ENCODE measurements at places on chromosomes 13 and 19.

DNA sequence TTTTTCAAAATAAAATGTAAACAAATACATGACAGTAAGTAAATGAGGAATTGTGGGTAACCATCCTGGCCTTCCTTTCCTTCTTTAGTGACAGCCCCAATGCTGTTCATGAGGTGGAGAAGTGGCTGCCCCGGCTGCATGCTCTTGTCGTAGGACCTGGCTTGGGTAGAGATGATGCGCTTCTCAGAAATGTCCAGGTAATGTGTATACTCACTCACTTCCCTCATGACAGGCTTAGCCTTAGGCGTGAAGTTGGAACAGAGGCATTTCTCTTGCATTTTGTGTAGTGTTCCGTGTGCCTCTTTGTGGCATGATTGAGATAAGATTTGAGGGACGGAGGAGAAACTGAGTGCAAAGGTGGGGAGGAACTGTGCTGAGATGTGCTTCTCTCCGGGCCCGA, 12.0 kb downstream of the NAXD start:
- no peak for DNase-seq

DNA sequence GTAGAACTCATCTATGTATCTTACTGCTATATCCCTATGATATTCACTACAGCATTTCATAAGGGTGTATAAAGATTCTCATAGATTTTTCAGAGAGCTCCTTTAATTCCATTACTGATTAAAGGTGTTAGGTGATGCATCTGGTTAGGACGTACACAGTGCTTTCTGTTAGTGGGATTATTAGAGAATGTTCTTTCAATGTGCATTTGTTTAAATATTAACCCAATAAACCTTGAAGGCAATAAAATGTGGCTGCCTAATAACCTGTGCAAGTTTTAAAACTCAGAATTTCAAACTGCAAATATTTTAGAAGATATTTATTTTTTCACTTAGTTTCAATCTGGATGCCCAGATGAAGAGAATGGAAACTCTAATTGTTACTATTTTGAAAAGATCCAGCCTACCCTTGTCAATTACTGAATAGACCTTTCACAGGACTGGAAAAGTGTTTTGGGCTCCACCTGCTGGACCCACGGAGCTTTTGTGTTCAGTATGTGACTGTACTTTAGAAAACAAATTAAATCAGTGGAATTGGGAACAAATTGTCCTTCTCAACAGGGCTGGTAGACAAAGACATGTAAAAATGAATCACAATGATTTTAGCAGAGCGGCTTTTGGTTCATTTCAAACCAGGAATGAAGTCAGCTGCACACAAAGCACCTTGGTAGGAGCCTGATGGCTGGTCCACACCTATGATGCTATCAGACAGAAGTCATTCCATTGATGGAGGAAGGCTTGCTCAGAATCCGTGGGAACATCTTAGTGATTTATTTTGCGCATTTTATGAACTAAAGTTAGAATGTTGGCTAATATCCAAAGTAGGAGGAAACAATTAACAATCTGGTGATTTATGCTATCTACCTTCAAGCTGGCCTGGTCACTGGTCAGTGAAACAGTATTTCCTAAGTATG, 89.4 kb upstream of the RAP2A start:
- DNase-seq: peak; percentile 25

- no peak for DNase-seq
Measured at GRCh38 chr19:55609326-55609725, 3.9 kb downstream of the ZNF865 start.

DNA sequence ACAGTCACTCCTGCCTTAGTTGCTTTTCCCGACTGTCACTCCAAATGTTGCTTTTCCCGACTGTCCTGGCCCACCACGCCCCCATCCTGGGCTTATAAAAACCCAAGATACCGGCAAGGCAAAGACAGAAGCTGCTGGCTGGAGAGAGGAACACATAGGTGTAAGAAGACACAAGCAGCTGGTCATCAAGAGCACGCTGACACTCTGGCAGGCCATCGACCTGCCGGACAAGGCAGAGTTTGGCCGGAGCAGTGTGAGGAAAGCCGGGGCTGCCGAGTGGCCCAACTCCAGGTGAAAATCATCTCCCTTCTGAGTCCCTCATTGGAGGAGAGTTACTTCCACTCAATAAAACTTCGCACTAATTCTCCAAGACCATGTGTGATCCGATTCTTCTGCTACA, 349.5 kb downstream of the SLITRK1 start:
- no peak for DNase-seq

GRCh38 chr19:16527971-16528521, 14.2 kb downstream of the CHERP start:
- DNase-seq: peak; percentile 38

DNA sequence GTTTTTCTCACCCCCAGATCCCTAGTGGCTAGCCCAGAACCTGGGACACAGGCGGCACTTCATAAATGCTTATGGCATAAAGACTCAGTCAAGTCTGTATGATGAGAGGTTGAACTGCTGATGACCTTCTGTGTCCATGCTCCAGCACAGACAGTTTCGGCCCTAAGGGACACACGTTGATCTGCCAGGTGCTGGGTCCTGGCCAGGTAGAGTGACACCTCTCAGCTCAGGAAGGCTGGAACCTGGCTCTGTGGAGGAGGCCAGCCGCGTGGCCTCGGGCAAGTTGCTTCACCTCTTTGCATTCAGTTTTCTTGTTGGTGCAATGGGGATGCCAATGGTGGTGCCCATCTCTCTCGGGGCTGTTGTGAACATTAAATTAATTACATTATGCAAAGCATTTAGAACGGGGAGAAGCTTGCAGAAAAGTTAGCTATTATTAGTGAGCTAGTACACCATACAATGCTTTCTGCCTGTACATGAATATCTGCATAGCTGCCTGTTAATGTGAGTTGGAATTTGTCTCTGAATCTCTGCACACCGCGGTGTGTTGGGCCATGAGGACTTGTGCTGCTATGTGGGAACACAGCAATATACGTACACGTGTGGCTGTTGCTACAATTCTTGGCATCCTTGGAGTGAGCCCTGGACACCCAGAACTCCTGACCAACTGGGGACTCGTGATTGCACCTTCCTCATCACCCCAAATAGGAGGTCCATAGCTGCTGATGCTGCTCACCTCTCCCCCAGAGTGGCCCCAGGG, 8.4 kb downstream of the GADD45B start:
- no peak for DNase-seq

- DNase-seq: no peak
Measured at GRCh38 chr19:48552406-48553322, 692 bp downstream of the SULT2B1 start.

- peak; percentile 3 for DNase-seq
Measured at GRCh38 chr13:78241278-78241919, 322.8 kb upstream of the EDNRB start.

DNA sequence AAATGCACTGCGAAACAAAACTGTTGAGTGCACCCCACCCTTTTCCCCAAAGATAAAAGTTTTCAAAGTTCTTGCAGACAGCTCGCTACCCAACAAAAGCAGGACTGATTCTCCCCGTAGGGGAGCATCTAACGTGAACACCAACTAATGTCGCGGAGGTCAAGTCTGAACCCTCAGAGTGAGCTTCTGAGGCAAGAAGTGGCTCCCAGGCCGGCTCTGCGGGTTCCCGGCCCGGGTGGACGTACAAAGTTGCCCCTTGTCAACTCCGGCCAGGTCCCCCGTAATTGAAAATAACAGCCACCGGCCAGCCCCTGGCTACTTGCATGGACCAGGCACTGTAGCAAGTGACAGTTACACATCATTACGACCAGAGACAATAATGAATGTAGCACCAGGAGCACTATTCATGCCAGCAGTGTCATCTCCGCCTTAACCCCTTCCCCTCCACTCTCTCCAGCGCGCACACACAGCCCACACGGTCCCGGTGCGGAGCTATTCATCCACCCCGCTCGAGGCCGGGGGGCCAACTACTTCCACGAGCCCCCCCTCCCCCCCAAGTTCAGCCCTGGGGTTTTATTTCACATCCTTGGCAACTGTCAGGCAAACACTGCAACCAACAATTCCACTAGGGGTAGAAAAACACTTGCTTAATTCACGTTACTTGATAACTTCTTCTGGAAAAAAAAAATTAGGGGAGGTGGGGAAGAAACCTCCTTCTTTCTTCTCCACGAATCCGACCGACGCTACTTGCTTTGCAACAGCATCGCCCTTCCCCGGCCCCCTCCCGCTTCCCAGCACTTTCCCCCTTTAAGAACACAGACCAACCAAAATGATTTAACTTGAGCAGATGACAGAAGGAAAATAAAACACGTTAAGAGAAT, 1.2 kb downstream of the KLF12 start:
- no peak for DNase-seq

DNA sequence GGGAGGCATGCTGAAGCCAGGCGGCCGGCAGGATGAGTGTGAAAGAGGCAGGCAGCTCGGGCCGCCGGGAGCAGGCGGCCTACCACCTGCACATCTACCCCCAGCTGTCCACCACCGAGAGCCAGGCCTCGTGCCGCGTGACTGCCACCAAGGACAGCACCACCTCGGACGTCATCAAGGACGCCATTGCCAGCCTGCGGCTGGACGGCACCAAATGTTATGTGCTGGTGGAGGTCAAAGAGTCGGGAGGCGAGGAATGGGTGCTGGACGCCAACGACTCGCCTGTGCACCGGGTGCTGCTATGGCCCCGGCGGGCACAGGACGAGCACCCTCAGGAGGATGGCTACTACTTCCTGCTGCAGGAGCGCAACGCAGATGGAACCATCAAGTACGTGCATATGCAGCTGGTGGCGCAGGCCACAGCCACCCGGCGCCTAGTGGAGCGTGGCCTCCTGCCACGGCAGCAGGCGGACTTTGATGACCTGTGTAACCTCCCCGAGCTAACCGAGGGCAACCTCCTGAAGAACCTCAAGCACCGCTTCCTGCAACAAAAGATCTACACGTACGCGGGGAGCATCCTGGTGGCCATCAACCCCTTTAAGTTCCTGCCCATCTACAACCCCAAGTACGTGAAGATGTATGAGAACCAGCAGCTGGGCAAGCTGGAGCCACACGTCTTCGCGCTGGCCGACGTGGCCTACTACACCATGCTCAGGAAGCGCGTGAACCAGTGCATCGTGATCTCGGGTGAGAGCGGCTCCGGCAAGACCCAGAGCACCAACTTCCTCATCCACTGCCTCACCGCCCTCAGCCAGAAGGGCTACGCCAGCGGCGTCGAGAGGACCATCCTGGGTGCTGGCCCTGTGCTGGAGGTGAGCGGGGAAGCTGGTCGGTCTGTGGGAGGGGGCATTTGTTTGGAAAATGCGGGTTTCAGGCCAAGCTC, 26.4 kb downstream of the MYO9B start:
- DNase-seq: no peak

- DNase-seq: peak; percentile 4
Measured at GRCh38 chr19:48006762-48007161, 12.3 kb downstream of the ELSPBP1 start.

- DNase-seq: no peak
Measured at GRCh38 chr19:850221-850978, 1.7 kb upstream of the ELANE start.

- DNase-seq: no peak
Measured at GRCh38 chr19:58296104-58296503, 9.1 kb upstream of the ERVK3-1 start.

DNA sequence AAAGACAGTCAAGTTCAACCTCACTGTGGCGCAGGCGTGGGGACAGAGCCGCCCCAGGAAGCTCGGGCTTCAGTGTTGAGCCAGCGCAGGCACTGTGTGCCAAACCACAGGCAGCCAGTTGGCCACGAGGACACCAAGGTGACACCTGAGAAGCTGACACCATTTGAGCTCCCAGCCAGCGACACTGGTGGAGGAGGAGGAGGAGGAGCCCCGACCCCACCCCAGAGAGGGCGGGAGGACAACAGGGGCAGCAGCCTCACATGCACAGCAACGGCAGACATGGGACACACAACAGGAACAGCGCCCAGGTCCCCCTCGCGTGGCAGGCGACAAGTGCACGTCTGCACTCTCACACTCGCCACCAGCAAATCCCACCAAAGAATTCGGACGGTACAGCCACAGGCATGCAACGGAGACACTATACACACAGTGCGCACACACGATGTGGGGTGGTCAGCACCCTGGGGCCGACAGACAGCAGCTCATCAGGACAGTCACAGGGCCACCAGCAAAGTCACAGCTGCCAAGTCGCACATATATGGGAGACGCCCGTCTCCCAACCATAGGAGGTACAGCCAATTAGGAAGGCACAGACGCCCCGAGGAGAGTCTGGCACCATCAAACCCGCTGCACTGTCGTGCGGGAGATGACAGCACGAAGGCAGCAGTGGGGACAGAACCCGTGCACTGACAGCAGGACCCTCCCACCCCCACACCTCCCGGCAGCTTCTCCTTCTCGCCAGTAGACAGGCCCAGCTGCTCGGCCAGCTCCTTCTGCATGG, 3.4 kb downstream of the EIF3G start:
- no peak for DNase-seq

- no peak for DNase-seq
Measured at GRCh38 chr13:49649244-49649962, 21.1 kb downstream of the ARL11 start.

DNA sequence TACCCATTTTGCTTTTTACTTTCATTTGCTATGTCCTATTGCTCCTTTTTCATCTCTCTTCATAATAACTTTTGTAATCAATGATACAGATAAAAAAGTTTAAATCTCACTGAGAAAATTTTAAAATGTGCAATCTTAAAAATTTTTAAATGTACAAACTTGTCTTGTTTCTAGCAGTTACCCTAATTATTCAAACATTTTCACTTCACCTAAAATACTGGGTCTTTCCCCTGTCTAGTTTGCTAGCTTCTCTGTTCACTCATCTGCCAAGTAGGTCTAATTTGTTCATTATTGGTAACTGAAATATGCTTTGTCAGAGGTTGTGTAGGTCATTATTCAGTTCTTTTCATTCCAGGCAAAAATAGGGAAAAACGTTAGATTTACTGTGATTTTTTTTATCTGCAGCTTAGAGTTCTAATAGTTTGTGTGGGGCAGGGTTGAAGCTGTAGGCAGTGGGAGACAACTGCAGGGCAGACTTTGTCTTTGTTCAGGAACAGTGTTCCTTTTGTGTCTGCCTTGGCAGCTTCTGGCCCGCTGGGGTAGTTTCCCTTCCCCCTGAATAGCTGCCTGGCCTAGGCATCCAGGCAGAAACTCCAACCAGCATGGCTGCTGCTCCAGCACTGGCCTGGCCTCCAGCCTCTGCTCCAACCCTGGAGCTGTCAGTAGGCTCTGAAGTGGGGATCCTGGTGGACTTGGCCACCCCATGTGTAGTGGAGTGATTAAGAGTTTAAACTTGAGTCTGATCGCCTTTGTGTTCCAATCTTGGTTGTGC, 48.5 kb downstream of the WDFY2 start:
- no peak for DNase-seq

- no peak for DNase-seq
Measured at GRCh38 chr13:88857256-88857655, 1186.1 kb downstream of the SLITRK5 start.

DNA sequence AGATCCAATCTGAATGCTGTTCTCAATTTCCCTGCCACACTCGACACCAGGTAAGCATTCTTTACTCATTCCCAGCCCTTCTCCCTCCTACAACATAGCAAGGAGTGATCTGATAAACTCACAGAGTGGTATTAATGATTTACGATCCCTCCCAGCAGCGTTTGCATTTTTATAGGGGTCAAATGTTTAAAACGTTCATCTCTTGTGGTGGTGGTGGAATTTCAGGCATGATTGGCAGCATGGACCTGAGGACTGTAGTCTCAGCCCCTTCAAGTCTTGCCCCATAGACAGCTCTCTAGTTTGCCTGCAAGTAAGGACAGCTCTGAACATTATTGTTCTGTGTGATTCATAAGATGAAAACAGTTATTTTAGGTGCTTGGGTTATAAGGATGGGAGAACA, 565.7 kb downstream of the EFNB2 start:
- DNase-seq: no peak

- no peak for DNase-seq
Measured at GRCh38 chr13:40648040-40648439, 18.4 kb downstream of the FOXO1 start.

GRCh38 chr13:28408235-28408848, 86.6 kb downstream of the FLT1 start:
- no peak for DNase-seq

GRCh38 chr13:33828431-33829129, 10.6 kb downstream of the RFC3 start:
- no peak for DNase-seq

Data from stimulated activated CD8-positive, alpha-beta memory T cell treated with anti-CD3 and anti-CD28 coated beads, Interleukin-2, amount 100 ng/mL, for 48 hours (primary cell).